8988T (cell line): ENCODE measurements at places on chromosomes 5 and 9.

DNA sequence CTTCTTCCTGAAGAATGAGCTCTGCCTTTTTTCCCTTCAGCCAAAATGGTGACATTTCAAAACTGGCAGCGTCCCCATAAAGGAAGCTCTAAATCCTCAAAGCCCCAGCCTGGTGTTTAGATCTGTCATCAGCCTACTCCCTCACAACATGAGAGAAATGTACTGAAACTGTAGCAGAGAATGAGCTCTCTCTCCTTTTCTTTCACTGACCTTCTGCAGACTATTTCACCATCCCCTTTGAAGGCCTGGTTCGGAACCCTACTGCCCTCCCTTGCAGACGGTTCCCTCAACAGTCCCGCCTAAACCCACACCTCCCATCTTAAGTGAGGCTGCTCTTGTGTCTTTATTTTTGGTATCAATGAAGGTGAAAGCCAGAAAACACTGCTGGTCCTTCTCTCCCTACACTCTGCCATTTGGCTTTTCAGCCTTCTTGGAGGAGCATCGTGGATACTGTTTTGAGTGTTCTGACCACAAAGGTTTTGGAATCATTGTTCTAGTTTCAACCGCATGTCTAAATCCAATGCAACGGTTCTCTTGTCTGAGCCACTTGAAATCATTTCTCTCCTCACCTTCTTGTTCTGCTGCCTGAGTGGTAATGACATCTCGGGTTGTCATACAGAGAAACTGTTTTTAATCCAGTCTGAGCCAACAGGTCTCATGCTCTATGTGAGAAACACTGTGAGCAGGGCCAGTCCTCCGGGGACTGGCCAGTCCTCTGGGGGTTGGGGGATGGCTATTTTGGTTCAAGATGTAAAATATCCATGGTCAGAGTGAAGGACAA lies 39.0 kb downstream of the ITK start:
- no peak for DNase-seq

DNA sequence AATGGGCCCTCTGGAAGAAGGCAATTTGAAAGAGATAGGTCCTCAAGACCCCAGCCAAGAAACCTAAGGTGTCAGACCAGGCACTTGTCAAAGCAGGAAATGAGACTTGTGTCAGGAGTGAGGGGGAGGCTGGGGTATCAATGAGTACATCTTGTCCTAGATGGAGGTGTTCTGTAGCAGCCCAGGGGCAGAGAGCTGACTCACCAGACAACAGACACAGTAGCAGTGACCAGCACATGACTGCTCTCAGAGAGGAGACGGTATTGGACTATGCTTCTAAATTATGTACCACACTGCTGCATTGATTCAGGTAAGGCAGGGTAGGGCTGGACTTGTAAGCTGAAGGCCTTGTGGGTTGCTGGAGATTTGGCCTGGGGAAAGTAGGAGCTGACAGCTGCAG lies 551.2 kb upstream of the KLF4 start:
- DNase-seq: no peak

- no peak for DNase-seq
Observed at GRCh38 chr5:170108266-170108785, 2.6 kb downstream of the FOXI1 start.

- DNase-seq: no peak
Observed at GRCh38 chr5:56494300-56494731, 261.2 kb upstream of the ANKRD55 start.

GRCh38 chr9:642014-642413 lies 199.5 kb upstream of the DMRT1 start:
- no peak for DNase-seq

- no peak for DNase-seq
Observed at GRCh38 chr9:135809166-135809565, 98.2 kb downstream of the CAMSAP1 start.

DNA sequence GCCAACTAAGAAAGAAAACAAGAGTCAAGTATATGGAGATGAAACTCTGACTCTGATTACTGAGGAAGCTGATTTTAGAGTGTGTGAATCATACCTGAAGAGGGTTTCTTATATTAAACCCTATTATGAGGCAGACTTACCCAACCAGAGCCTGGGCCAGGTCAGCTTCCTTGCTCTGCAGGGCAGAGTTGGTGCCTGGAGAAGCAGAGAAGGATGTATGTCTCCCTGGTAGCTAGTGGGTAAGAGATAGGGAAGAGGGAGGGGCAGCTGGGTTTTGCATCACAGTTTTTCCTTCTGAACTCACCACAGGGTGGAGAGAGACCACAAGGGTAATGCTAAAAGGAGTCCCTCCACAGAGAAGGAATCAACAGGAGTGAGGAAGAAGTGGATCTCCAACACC lies 104.1 kb downstream of the CMYA5 start:
- DNase-seq: no peak

DNA sequence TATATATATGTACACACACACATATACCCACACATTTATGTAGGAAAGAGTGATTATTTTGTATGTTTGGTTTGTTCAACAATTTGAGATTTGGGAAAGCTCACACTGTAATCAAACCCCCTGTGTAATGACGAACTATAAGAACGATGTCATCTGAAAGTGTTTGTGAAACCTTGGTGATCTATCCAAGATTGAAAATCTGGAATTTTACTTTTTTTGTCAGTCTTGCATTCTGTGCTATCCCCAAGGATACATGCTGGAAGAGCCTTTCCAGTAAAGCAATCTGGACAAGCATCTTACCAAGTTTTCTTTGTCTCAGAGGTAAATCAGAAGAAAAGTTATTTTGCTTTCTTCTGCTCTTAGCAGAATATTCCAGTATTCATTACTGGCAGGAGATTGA lies 23.3 kb downstream of the SGCD start:
- no peak for DNase-seq

- no peak for DNase-seq
Observed at GRCh38 chr9:116368680-116369079, 215.1 kb downstream of the PAPPA start.

DNA sequence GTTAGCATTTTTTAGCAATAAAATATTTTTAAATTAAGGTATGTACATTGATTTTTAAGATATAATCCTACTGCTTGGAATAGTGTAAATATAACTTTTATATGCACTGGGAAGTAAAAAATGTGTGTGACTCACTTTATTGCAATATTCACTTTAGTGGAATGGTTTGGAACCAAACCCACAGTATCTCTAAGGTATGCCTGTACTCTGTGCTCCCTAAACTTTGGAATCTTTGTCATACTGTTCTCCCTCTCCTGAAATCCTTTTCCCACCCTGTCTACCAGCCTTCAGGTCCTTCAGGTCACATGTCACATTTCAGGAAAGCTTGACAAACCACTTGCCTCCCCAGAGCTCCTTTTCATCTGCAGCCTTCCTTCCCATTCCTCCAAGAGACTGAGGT lies 308.7 kb downstream of the SPOCK1 start:
- DNase-seq: no peak

DNA sequence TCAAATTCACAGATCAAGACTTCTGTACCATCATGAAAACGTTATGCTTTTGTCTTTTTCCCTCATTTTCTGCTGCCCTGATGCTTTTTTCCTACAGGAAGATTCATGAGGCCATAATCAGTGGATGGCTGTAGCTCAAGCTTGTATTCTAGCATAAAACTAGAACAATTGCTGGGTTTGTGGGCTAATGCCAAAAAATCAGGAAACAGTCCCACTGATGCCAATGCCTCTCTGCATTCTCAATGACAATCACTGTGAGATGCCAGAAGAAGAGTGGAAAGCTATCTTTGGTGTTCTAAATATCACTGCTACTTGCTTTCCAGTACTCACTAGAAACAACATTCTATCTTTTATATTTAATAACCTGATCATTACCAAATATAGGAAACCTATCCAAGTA lies 33.3 kb upstream of the FAM170A start:
- no peak for DNase-seq
